Hematopoietic multipotent progenitor cell treated with erythropoietin and hydrocortisone succinate and interleukin-3 and kit ligand, for 17 days (in vitro differentiated cells): ENCODE measurements at places on chromosomes 3 and 15.

DNA sequence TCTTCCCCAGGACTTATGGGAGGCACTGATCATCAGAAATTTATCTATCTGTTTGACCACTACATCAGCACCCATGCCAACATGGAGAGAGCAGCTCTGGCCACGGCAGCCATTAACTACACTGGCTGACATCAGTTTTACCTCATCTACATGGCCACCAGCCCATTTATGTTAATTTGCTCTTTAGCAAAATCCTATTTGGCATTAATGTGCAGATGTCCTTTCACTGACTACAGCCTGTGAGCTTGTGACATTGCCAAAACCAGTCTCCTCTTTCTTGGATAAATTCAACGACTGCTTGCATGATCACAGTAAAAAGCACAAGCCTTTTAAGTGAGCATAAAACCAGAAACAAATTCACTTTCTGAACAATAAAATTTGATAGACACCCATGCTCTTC lies 47.5 kb downstream of the NR1I2 start:
- no peak for DNase-seq

DNA sequence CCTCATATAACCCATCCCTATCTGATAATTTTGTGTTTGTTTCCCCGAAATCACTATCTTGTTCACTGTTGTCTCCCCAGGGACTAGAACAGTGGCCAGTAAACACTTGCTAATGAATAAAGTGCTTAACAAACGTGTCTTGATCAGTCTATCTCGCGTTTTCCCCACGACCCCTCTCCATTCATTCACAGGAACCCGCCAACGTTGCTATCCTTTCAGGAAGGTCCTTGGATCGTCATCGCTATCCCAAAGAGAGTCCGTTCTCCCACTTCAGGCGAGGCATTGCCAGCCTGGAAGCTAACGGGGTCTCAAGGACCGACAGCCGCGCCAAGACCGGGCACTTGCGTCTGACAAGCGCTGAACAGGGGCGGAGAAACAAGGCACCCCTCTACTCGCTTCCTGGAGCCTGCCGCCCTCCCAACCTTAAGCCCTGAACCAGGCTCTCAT lies 344 bp downstream of the LINS1 start:
- DNase-seq: no peak

DNA sequence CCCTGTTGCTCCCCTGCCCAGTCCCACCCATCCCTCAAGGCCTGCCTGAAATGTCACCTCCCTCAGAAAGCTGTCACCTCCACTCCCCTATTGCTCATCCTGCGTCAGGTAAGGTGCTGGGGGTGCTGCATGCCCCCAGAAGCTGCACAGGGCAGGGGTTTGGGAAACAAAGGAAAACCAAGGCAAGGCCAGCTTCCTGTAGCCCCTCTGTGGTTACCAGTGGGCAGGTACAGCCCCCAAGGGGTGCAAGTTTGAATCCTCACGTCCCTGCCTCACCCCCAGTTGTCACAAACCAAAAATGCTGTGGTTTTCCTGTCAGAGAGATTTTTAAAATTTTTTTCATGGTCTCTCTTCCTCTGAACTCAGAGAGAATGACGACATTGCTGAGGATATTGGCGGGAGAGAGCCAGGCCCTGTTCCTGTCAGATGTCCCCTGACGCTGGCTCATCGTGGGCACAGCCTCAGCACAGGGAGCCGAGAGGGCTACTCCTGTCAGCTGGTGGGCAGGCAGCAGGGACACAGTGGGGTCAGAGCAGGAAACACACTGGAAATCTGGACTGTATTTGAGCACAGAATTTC lies 27.0 kb downstream of the PSTPIP1 start:
- no peak for DNase-seq

GRCh38 chr3:57816471-57817095 lies 60.5 kb downstream of the SLMAP start:
- no peak for DNase-seq

- no peak for DNase-seq
Measured at GRCh38 chr15:96020133-96020532, 310.4 kb upstream of the NR2F2 start.

- no peak for DNase-seq
Measured at GRCh38 chr3:179788996-179789395, 136.2 kb downstream of the USP13 start.
